Activated CD8-positive, alpha-beta memory T cell treated with anti-CD3 and anti-CD28 coated beads for 1 hour (primary cell): ENCODE measurements at places on chromosomes 12 and 14.
A peak's percentile ranks its signal among the peaks of the same experiment; 100 is the strongest.

GRCh38 chr14:65961004-65961403 is 525.2 kb upstream of the CCDC196 start:
- peak; percentile 41 for DNase-seq

DNA sequence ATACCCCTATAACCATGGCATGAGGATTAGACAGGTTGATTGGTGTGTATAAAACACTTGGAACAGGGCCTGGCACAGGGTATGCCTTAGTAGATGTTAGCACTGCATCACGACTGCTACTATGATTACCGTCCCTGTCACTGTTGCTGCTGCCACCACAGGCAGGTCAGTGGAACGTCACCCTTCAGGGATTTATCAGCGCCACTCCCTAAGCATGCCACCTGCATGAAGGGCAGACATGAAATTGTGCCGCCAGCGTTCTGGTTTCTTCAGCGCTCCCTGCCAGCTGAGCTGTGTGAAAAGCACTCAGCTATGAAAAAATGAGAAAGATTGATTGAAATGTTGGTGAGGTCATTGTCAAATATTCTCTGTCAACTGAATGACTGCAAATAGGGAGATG is 477.0 kb downstream of the DPF3 start:
- no peak for DNase-seq

DNA sequence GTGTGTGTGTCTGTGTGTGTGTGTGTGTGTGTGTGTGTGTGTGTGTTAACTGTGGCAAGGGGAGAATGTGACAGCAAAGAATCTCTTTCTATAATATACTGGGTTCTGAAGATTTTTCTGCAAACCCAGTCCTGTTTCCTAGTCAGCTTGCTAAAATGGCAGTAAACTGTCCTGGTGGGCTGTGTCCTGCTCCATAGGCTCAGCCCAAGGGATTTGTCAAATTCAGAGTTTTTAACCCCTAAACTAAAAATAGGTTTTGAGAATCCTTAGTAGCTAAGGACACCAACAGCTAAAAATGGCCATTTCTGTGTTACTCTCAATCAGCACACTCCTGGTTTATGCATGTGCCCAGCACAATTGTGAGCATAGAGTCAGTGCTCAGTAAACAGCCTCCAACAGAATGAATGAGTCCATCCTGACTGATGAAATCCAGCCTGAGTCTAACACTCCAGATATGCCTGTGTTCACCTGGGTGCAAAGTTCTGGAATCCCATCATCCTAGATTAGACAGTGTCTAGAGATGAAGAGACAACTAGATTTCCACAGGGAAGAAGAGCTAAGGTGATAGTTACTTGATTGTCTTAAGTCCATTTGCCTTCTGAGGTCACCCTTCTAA is 192.6 kb downstream of the TTC6 start:
- no peak for DNase-seq

DNA sequence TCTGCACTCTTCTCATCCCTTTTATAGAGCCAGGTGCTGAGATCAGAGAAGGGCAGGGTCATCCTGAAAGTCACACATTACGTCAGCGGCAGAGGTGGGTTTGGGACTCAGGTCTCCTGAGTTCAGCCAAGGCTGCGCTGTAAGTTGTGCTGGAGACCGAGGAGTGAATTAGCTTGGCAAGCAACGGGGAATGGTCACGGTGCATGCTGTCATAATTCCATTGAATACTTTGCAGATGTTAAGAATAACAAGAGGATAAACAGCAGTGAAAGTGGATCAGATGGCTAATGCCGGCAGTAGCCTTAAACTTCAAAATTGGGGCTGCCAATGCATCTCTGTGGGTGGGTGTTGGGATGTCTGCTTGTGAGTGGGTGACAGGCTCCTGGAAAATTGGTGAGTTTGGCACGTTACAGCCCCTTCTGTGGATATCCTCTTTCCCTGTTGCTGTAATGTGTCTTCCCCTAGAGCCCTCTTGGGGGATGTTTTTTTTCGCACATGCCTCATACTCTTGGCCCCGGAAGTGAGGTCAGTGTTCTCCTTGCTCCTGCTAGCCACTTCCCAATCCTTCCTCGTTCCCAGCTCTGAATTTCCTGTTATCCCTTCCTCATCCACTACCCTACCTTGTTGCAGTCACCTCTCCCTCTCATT is 287.1 kb upstream of the SRRM4 start:
- DNase-seq, result no peak

DNA sequence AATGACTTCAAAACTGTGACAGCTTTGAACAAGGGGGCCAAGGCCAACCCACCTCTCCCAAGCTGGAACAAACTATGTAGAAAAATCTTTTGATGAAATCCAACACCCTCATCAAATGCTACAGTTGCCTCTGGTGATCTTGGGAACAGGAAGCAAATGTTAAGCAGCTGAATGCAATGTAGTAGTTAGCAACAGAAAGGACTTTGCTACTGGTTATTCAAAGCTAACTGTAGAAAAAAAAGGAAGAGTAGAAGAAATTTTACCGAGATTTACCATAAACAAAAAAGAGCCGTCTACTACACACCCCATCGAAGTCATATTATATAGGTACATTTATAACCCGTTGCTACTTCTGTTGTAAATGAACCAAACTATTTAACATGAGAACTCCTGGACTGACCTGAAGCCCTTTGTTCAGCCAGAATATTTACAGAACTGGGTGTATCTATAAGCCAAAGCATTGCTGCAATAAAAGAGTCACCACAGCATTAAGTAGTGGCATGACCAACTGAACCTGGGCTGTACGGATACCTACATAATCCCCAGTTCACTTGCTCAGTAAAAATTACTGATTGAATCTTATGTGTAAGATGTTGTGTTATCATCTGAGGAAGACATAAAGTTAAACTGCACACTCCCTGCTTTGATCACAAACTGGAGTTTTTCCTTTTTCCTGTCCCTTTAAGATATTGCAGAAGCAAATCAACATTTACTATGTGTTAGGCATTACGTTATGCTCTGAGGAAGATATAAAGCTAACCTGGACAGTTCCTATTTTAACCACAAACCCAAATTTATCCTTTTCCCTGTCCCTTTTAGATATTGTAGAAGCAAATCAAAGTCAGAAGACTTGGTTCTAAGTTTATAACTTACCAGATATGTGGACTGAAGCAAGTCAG is 25.1 kb downstream of the SYNJ2BP start:
- DNase-seq, result no peak

- no peak for DNase-seq
Measured at GRCh38 chr14:19911114-19911513, 9.3 kb upstream of the OR4K5 start.

- no peak for DNase-seq
Measured at GRCh38 chr12:91113621-91114020, 2.3 kb upstream of the LUM start.

- no peak for DNase-seq
Measured at GRCh38 chr12:120835304-120835612, 68.9 kb downstream of the SPPL3 start.

GRCh38 chr12:105348561-105348960 is 18.1 kb downstream of the C12orf75 start:
- DNase-seq, result no peak

- no peak for DNase-seq
Measured at GRCh38 chr12:115672506-115673080, 604.9 kb downstream of the MED13L start.

GRCh38 chr12:127150956-127151355 is 1116.0 kb upstream of the TMEM132C start:
- no peak for DNase-seq

DNA sequence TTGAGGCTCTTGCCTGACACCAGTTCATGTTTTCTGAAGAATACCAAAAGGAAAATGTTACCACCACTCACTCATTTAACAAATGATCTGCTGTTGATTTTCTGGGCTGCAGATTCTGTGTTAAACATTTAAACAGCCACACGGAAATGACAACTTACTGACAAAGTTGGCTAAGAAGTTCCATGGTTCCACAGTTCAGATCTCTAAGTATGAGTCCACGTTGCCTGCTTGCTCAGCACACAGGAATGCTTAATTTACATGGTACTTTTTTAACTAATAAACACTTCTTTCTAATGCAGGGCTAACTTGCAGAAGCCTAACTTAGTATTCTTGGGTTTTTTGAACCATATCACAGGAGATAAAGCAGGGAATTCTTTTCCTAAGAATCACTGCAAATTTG is 34.7 kb downstream of the PTGER2 start:
- no peak for DNase-seq

GRCh38 chr14:105945896-105946295 is 419.5 kb downstream of the TMEM121 start:
- DNase-seq, result no peak

- DNase-seq, result no peak
Measured at GRCh38 chr12:76047742-76048141, 16.2 kb upstream of the PHLDA1 start.

DNA sequence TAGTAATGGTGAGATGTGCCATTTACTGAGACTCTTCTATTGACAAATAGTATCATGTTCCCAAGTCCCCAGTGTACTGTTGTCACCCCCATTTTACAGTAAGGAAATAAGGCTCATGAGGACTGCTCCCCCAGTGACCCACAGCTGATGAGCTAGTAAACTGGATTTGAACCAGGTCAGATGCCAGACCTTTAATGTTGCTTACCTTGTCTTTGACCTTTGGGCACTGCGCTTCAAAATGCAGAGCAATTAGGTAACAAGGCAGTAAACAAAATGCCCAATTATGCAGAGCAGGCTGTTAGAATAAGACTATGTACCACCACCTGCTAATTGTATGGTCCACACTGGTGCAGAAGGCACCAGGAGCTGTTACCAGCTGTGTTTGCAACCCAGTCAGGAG is 38.5 kb upstream of the RIN3 start:
- no peak for DNase-seq

DNA sequence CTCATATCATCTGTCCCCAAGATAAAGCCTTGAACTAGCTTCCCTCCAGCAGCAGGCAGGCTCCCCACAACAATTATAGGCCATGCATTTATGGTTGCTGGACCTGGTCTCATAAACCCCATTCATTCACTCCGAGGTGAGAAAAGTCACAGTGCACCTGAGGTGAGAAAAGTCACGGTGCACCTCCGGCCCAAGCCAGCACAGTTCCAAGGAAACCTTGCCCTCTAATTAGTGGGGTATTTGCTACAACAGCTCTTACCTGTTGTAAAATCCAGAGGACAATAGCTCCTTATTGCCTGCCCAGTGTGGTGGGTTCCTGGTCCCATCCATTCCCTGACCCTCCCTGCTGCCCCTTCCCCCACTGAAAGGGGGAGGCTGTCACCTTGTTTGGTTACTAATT is 65.6 kb downstream of the FBXL14 start:
- DNase-seq, result no peak

GRCh38 chr12:98639491-98639890 is 5.1 kb downstream of the IKBIP start:
- DNase-seq, result no peak

GRCh38 chr12:49277466-49277865 is 12.6 kb downstream of the TUBA1C start:
- DNase-seq, result no peak
